Umbilical cord (tissue), 2 donors: ENCODE measurements at places on chromosomes 12 and 14. TPM values are rescaled to one million over a fixed set of nuclear protein-coding genes. Genes with fewer than 3 reads are reported as not detected.
A peak's percentile ranks its signal among the peaks of the same experiment; 100 is the strongest.

Gene RD3L
- not detected for total RNA-seq

Gene TDP1
- 24.1 TPM for total RNA-seq

Gene PEX5
- total RNA-seq = 43.3 TPM

Gene RFX4
- 2.2 TPM for total RNA-seq

Gene OR6C4
- 5.5 TPM for total RNA-seq

Gene MCRS1
- total RNA-seq = 36.8 TPM

Gene CDK4
- total RNA-seq = 62.1 TPM

Gene GARIN6
- total RNA-seq = 0.24 TPM

Gene MIP
- 2.9 TPM for total RNA-seq

Gene GMFB
- total RNA-seq = 66.0 TPM

Gene ENO2
- 19.7 TPM for total RNA-seq

Gene HEATR5A
- total RNA-seq = 55.6 TPM

GRCh38 chr12:120467439-120467838, 2.1 kb downstream of the SRSF9 start:
- no peak for DNase-seq

DNA sequence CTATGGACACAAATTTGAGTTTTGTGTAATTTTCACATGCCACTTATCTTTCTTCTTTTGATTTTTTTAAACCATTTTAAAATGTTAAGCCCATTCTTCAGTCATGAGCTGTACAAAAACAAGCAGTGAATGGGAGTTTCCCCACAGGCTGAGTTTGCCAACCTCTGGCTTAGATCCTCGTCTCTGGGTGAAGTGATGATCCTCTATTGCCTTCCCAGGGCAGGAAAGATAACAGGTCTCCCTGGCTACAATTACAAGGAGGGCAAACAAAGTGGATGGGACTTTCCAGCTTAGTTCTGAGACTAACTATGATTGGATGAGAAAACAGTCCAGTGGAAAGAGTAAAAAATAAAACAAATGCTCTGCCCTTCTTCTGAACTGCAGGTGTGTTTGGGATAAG, 203.7 kb downstream of the SPTSSA start:
- DNase-seq = no peak

DNA sequence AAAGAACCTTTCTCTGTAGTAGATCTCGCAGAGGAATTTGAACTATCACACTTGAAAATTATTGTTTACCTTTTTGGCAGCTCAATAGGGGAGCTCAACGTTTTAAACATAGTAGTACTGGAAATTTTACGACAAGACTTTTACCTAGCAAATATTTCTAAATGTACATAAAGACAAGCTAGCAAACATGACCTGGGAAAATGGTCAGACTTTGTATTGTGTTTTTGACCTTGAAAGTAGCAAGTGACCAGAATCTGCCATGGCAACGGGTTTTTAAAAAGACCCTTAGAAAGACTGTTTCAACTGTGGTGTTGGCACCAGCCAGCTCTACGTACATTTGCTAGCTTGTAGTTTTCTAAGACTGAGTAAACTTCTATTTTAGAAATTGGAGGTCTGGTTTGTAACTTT, 20.2 kb upstream of the A2M start:
- no peak for DNase-seq

DNA sequence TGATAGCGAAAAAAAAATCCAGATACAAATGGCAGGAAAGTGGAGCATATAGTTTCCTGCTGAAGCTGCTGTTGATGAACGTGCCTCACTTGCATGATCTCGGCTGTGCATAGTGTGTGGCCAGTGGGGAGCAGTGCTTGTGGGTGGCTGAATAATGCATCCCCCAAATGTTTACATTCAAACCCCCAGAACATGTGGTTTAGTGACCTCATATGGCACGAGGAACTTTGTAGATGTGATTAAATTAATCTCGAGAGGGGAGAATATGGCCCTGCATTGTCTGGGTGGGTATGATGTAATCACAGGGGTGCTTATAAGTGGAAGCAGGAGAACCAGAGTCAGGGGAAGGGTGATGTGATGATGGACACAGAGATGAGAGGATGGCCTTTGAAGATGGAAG, 425.0 kb downstream of the TMEM121 start:
- DNase-seq = no peak

DNA sequence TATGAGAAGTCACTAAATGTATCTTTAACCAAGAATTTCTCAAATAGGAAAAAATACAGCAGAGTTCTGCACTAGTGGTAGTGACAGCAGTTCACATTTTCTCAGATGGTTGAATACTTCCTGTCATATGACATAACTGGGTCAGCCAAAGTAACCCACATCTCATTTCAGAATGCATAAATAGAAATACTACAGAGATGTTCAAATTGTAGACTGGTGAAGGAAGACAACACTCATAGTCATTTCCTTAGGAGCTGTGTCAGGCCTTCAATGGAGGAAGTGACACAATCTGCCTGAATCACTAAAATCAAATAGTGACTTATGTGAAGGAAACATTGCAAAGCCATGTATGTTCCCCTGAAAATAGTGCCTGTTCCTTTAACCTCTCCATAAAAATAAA, 32.4 kb downstream of the FERMT2 start:
- DNase-seq = peak; percentile 32

GRCh38 chr14:60225265-60225664, 23.8 kb upstream of the PPM1A start:
- no peak for DNase-seq

GRCh38 chr14:72243309-72244293, 311.4 kb downstream of the RGS6 start:
- no peak for DNase-seq

DNA sequence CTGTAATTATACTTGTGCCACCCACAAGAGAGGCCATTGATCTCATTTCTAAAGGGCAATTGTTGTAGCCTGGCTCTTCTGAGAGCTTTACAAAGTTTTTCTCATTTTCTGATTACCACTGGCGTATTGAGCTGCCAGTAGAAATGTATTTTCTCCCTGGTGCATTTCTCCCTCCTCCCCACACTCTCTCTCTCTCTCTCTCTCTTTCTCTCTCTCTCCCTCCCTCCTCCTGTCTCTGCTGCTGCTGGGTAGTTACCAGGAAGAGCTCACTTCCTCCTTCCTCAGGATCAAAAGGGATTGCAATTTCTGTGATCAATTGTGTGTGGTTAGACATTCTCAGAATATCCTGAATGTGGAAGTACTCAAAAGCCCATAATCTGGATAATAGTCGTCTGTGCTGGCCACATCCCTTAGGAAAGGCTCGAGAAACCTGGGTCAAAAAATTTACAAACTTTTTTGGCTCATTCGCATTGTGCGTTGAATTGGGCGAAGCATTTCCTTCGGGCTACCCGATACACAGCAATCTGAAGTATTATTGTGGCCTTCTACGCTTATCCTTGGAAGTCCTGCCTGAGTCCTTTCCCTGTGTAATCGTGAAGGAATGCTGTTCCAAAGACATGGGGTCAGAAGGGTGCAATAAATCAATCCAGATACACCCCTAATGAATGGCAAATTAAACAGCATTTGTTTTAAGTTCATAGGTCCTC, 254.8 kb downstream of the MSRB3 start:
- peak; percentile 79 for DNase-seq

- DNase-seq = peak; percentile 42
Measured at GRCh38 chr12:54562750-54563356, 13.5 kb downstream of the PDE1B start.

GRCh38 chr12:117486840-117487659, 125.6 kb upstream of the NOS1 start:
- DNase-seq = no peak

DNA sequence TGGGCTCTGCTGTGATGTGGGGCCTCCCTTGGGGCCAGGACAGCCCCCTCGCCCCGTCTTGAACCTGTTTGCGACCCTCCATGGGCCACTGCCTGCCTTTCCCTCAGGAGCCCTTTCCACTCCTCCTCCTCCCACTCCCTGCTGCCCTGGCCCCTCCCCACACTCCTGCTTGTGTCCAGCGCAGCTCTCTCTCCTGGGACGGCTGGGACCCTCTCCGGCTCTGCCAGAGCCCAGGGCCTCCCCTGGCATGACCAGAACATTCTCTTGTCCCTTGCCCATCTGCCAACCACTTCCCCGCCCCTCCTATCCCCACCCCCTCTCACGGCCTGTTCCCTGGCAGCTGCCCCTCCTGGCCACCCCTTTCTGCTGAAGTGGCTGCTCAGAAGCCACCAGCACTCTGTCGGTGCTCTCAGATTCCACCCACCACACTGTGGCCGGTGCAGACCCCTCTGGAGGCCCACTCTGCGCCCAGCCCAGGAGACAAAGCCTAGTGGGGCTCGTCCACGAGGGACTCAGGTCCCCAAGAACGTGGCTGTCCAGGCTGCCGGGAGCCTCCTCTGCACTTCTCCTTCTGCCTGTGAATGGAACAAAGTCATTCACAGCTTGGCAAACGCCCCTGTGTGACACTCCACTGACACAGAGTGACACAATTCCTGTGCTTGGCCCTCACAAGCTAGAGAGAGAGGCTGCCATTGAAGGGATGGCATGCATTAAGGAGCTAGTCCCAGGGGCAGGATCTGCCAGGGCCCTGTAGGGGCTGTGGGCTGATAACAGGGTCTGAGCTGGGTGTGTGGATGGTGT, 1.4 kb downstream of the ASPG start:
- no peak for DNase-seq

- DNase-seq = no peak
Measured at GRCh38 chr12:52022841-52023181, 16.1 kb downstream of the TAMALIN start.

DNA sequence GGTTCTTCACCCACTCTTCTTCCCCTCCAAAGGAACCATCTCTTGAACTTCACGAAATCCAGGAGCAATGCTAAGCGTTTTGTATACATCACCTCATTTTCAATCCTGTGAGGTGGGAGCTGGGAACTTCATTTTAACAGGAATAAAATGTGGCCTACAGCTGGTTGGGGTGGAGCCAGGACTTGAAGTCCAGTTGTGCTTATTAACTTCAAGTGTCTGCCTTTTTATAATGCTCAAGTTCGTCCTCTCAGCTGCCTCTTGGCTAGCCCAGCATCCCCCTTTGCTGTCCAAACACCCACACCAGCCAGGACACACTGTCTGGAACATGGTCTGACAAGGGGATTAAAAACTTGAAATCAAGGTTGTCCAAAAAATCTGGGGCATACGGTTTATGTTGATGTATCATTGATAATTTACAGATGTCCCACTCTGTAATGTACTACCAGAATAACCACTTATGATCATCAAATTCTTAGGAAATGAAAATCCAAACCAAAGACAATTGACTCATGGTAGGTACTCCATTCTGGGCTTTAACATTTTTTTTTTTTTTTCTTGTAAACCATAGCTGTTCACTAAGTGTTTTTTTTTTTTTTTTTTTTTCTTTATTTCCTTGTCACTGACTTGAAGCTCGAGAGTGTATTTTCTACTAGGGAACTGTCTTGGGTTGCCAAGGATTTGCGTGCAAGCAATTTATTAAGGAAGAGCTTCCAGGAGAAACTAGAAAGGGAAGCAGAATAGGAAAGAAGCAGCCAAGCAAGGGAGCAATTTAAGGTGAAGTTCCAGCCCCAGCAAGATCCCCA, 252.3 kb downstream of the EFCAB11 start:
- DNase-seq = peak; percentile 68

GRCh38 chr14:93266127-93266526, 59.1 kb downstream of the UBR7 start:
- DNase-seq = no peak

DNA sequence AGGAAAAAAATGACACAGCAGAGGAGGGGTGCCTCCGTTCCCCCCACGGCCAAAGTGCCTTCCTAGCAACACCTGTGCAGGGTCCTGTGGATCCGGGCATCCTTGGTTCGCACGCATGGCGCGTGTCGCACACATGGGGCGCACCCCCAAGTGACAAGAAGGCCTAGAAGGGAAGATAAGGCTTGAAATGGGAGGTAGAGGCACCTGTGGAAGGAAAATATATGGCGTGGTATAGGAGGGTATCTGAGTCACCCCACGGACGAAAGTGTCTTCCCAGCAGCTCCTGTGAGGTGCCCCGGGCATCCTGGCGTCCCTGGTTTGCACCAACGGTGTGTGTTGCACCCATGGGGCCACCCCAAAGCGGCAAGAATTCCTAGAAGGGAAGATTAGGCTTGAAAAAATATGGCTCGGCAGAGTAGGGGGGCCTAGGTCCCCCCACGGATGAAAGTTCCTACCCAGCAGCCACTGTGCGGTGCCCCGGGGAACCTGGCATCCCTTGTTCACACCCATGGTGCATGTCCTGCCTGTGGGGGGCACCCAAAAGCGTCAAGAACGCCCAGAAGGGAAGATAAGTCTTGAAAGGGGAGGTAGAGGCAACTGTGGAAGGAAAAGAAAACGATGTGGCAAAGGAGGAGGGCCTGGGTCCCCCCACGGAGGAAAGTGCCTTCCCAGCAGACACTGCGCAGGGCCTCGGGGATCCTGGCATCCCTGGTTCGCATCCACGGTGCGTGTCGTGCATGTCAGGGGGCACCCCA, 280.0 kb downstream of the ALG10 start:
- DNase-seq = no peak

- DNase-seq = peak; percentile 72
Measured at GRCh38 chr12:89980236-89980635, 271.6 kb upstream of the ATP2B1 start.

GRCh38 chr12:98469109-98469508, 46.3 kb upstream of the TMPO start:
- no peak for DNase-seq

DNA sequence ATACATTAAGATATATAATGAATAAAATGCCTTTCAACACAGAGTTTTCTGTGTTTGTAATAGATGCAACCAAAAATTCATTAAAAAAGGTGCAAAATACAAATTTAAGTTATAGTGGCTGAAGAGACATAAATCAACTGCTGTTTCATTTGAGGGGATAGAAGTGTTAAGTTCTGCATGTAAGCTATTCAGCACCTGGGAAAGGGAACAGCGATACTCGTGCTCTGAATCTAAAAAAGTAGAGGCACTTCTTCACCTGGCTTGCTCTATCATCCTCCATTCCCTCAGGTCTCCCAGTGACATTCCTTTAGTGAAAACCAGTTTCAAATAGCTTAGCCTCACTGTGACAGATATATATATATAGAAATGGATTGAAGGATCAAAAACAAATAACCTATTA, 222.6 kb downstream of the ACSS3 start:
- no peak for DNase-seq

- DNase-seq = no peak
Measured at GRCh38 chr12:84856156-84856900, 56.3 kb downstream of the SLC6A15 start.

DNA sequence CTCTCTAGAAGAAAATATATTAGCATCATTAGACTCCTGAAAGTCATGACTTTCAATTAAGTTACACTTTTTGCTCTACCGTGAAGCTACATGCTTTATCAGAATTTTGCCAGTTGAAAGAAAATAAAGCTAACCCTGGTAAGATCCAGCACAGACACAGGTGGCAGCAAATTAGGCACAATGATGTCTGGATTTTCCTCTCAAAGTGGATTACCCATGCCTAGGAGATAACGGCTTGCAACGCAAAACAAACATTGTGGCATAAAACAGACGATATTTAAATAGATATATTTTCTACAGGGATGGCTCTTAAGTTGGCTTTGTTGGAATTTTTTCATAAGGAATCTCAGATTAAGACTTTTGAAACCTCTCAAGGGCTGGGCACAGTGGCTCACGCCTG, 33.4 kb downstream of the BCAT1 start:
- no peak for DNase-seq
